ENCODE measurements at places on chromosomes 13 and 19. TPM values are rescaled to one million over a fixed set of nuclear protein-coding genes. Genes with fewer than 3 reads are reported as not detected.

CYP4F8 gene
- not detected for total RNA-seq

ZNF285 gene
- 2.1 TPM for total RNA-seq

CYP2S1 gene
- 26.9 TPM for total RNA-seq

GGN gene
- 0.22 TPM for total RNA-seq

OR7D2 gene
- total RNA-seq = not detected

CEACAM20 gene
- total RNA-seq = 0.08 TPM

SYNE4 gene
- total RNA-seq = 0.27 TPM

PSG4 gene
- 0.60 TPM for total RNA-seq

SLC25A41 gene
- total RNA-seq = 0.17 TPM

CCL25 gene
- not detected for total RNA-seq

ZNF254 gene
- total RNA-seq = 6.9 TPM

YJEFN3 gene
- total RNA-seq = 4.8 TPM

HIPK4 gene
- 0.29 TPM for total RNA-seq
